Right renal pelvis (tissue), 4 donors: ENCODE measurements at places on chromosomes 5 and 9. TPM values are rescaled to one million over a fixed set of nuclear protein-coding genes. Genes with fewer than 3 reads are reported as not detected.
A peak's percentile ranks its signal among the peaks of the same experiment; 100 is the strongest.

GRCh38 chr9:100803956-100804355 is 224.6 kb upstream of the PLPPR1 start:
- no peak for DNase-seq

- DNase-seq, result no peak
Observed at GRCh38 chr9:132645711-132646110, 24.1 kb downstream of the DDX31 start.

The MARCOL gene
- 0.12 TPM for polyA plus RNA-seq

- no peak for DNase-seq
Observed at GRCh38 chr9:22308177-22308576, 138.4 kb upstream of the DMRTA1 start.

- no peak for DNase-seq
Observed at GRCh38 chr5:38673671-38674071, 117.2 kb upstream of the LIFR start.

GRCh38 chr9:132020820-132021510 is 58.7 kb downstream of the MED27 start:
- no peak for DNase-seq

GRCh38 chr9:91778031-91778430 is 172.0 kb downstream of the ROR2 start:
- no peak for DNase-seq

DNA sequence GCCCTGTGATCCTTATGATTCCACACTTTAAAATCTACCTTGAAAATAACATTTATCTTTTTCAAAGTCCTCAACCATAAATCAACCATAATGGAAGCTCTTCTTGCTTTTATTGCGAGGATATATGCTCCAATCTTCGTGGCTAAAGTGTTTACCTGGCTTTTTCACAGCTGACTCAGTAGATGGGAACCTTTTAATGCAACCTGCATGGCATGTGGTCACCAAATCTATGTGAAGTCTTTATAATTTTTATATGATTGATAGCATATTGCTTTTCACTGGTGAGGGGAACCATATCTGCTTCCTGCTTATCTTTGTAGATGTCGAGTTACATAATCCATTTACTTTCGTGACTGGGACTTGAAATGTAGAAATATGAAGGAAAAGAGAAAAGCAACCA is 47.1 kb upstream of the TLX3 start:
- no peak for DNase-seq

DNA sequence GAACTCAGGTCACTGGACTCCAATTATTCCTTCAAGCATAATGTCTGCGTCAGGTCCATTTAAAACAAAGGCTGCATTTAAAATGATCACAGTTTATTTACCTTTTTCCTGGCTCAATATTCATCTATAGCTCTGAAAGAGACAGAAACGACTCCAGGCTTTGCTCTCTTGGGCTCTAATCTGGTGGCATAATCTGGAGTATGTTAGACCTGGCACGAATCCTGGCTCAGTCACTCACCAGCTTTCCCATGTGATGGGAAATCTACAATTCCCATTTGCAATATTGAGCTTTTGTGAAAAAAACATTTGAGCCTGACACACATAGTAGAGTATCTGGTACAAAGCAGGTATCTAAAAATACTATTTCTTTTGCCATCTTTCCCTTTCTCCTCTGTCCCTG is 155.8 kb downstream of the SEMA6A start:
- DNase-seq, result no peak

DNA sequence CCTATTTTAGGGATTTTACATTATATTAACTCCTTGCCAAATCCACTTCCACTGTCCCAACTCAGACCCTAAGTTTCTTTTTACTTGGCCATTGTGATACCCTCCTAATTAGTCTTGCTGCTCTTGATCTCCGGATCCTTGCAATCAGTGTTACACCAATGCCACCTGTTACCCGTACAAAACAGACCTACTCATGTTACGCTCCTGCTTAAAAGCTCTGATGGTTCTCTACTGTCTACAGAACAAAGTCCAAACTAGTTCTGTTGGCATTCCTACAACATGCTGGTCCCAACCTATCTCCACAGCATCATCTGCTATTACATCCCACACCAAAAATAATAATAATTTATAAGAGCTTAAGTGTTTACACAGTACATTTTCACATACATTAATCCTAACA is 9.8 kb downstream of the ECPAS start:
- DNase-seq, result no peak

The MARVELD2 gene
- 31.4 TPM for polyA plus RNA-seq

- no peak for DNase-seq
Observed at GRCh38 chr5:61595426-61595825, 263.4 kb downstream of the ZSWIM6 start.

- DNase-seq, result no peak
Observed at GRCh38 chr5:23648656-23649055, 141.2 kb downstream of the PRDM9 start.

DNA sequence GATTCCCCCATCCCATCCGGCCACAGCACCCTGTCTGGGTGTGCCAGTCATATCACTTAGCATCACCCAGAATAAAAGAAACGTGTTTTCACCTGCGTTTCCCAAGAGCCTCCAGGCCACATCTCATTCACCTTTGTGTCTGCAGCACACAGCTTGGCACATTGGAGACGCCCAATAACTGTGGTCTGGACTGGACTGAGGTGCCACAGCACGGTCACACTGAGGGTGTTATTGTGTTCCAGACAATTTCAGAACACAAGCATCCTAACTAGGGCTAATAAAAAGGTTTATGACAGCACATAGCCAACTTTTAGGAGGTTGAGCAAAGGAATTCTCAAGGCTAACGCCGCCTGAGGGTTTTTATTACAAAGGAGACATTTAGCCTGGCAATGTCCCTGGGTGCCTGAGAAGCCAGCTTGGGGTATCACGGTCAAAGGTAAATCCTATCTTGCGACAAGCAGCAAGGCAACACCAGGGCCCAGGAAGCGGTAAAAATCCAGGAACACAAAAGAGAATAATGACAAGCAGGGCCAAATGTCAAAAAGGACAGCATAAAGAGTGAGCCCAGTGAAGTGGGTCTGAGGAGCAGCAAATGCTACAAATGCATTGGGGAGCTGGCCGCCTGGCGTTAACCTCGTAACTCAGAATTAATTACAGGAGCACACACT is 3.4 kb downstream of the EPB41L4B start:
- DNase-seq, result no peak

- no peak for DNase-seq
Observed at GRCh38 chr5:74396913-74397622, 243.5 kb downstream of the ENC1 start.

The HEMGN gene
- 4.0 TPM for polyA plus RNA-seq

The ARSI gene
- 3.8 TPM for polyA plus RNA-seq

- no peak for DNase-seq
Observed at GRCh38 chr9:34544035-34544434, 21.2 kb upstream of the ENHO start.

- no peak for DNase-seq
Observed at GRCh38 chr9:132717326-132717945, 47.2 kb downstream of the GTF3C4 start.

- DNase-seq, result no peak
Observed at GRCh38 chr9:80995759-80996158, 693.6 kb downstream of the TLE1 start.

- no peak for DNase-seq
Observed at GRCh38 chr5:169763376-169764017, 126.4 kb downstream of the DOCK2 start.

GRCh38 chr5:139294374-139295165 is 1.0 kb downstream of the MATR3 start:
- peak; percentile 83 for DNase-seq

The ADAMTS12 gene
- 16.2 TPM for polyA plus RNA-seq

The CER1 gene
- polyA plus RNA-seq, result 0.38 TPM

DNA sequence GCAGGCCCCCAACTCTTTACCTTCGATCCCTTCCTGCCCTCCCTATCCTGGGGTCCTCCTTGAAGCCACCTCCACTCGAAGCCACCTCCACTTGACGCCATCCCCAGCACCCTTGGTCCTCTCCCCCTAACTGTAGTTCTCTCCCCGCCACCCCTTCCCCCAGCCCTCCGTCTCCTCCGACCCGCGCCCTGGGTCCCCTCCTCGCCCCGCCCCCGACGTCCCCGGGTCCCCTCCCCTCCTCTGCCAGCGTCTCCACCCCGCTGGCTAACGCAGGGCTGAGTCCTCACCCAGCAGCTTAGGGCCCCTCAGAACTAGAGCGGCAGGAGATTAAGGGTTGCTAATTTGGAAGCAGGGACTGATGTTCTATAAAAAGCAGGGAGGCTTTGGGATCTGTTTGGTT is 30.6 kb upstream of the ANKRD33B start:
- DNase-seq, result no peak

- no peak for DNase-seq
Observed at GRCh38 chr5:38086777-38087176, 171.6 kb upstream of the EGFLAM start.

DNA sequence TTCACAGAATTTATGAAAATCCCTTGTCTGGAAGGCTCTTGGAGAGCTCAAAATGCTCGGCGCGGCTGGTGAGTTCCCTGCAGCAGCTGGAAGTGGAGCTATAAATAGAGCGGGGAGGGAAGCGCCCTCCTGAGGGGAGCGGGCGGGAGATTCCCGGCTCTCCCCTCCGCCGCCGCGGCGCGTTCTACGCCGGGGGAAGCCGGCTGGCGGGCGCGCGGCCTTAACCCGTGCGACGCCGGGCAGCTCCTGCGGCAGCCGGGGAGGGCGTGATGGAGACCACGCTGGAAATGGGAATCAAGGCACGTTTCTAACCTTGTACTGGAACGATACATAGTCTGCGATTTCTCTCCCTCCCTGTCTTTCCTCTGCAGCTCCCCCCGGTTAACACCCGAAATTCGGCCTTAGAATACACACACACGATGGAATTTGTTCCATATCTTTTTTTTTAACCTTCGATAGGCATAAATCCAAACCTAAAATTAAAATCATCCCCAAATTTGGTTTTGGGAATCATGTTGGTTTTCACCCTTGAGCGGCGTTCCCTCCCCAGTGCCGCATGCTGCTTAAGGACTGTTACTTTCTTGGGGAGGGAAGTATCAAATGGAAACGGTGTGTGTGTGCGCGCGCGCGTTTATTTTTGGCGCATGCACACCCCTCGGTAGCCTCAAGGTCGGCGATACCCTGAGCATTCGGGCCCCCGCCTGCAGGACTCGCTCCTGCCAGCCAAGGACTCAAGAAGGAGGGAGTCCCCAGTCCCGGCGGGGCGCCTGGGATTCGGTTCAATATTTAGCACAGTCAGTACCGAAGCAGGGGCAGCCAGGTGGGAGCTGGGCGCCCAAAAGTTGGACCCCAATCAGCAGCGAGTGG is 306.3 kb upstream of the KCNN2 start:
- peak; percentile 65 for DNase-seq

The PCDHB16 gene
- 7.7 TPM for polyA plus RNA-seq

- no peak for DNase-seq
Observed at GRCh38 chr5:31967461-31967860, 206.7 kb downstream of the GOLPH3 start.

The CCDC171 gene
- polyA plus RNA-seq, result 5.1 TPM

The CNTNAP3 gene
- 3.4 TPM for polyA plus RNA-seq

DNA sequence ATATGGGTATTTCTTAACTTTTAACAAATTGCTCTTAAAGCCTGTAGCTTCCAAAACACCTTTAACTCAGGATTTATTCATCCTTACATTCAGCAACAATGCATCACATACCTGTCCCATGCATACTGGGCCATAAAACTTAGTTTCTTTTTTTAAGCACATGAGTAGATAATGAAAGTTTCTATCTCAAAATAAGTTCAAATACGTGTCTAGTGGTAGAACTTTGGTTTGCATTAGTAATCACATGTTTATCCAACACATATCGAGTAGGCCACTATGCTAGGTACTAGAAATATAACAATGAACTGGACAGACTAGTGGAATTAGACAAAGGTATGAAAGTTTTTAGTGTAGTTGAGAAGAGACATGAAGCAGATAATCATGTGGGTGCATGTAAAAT is 99.6 kb downstream of the DOCK2 start:
- DNase-seq, result no peak

DNA sequence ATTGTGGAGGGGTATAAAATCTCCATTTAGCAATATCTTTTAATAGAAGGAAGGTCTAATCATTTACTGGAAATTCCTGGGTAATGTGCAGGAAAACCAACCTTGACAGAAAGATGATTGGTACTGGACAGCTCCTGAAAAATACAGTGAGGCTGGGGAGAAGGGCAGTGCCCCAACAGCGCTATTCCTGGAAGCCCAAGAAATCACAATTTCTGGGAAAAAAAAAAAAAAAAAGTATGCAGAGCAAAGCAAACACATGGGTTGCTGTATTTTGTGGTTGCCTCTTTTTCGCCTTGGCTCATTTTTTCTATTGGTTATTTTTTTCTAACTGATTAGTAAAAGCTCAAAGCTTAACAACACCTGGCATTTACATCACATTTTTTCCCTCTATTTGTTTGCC is 249.7 kb downstream of the ENC1 start:
- no peak for DNase-seq

The NEURL1B gene
- 15.8 TPM for polyA plus RNA-seq

- DNase-seq, result no peak
Observed at GRCh38 chr5:17398431-17398830, 99.6 kb upstream of the TAF11L2 start.

GRCh38 chr5:88683506-88684135 is 199.4 kb downstream of the MEF2C start:
- DNase-seq, result no peak

GRCh38 chr9:123637945-123638634 is 282.1 kb downstream of the CRB2 start:
- DNase-seq, result no peak

DNA sequence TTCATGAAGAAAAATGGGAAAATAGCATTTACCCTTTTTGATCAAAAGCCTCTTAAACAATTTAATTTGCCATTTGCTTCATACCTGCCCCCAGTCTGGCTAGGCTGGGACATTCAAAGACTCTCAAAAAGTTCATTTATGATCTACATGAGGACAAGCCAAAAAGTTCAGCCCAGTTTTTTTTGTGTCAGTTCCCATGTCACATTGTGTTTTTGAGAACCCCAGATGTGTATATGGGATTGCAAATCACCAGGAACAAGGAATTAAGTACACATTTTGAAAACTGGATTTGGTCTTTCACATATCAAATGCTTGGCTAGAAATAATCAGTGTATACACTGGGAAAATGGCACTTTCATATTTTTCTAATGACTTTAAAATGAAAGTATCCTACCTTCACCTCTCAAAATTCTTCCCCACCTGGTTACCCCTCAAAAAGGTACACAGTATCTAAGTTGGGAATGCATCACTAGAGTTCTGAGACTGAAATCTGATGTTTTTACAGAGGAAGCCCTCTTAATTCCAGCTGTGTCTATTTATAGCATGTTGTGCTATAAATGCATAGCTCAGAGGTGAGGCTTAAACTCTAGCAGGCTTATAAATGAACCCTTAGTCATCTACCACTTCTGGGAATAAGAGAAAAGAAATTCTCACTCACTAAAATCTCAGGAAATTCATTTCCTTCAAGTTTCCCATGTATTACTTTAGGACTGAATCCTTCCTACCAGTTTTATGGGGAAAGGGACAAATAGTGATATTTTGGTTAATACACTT is 9.3 kb downstream of the STOM start:
- DNase-seq, result no peak

- no peak for DNase-seq
Observed at GRCh38 chr9:114958021-114958843, 27.8 kb upstream of the TNFSF8 start.
